ENCODE measurements at places on chromosomes 6 and 20.

DNA sequence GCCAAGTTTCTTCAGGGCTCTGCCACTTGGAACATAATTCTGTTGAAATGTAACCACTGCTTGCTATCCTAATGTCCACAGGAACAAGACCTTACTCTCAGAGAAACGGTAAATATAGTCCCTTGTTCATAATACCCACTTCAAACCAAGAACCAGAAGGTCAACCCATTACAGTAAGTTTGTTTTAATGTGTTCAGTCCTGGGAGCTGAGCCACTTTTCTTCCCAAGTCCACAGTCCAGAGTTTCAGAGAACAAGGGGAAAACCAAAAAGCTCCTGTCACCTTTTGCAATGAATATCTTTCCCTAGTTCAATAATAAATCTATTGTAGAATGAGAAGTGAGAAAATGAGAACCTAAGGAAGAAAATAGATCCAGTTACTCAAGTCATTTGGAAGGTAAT is 431.9 kb upstream of the MANEA start:
- no peak for DNase-seq

DNA sequence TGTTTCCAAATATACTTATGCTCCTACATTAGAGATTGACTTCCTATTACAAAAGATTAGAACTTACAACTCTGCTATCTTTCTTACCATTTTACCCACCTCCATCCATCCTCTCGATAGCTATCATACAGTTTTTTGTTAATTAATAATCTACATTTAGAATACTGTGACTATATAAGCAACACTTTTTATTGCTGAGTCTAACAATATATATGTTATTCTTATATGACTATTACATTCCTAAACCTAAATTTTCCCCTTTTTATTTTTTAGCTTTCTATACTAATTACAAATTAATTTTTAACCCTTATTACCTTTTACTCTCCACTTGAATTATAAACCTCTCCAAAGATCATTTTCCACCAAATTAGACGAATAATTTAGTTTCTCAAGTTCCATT is 57.0 kb downstream of the RNF217 start:
- DNase-seq: no peak

GRCh38 chr20:33861458-33861857 is 50.3 kb downstream of the CHMP4B start:
- no peak for DNase-seq

- DNase-seq: no peak
These were observed 630.6 kb downstream of the QKI start for GRCh38 chr6:164045082-164045481.

- no peak for DNase-seq
These were observed 39.0 kb upstream of the PTPN1 start for GRCh38 chr20:50471231-50471630.

DNA sequence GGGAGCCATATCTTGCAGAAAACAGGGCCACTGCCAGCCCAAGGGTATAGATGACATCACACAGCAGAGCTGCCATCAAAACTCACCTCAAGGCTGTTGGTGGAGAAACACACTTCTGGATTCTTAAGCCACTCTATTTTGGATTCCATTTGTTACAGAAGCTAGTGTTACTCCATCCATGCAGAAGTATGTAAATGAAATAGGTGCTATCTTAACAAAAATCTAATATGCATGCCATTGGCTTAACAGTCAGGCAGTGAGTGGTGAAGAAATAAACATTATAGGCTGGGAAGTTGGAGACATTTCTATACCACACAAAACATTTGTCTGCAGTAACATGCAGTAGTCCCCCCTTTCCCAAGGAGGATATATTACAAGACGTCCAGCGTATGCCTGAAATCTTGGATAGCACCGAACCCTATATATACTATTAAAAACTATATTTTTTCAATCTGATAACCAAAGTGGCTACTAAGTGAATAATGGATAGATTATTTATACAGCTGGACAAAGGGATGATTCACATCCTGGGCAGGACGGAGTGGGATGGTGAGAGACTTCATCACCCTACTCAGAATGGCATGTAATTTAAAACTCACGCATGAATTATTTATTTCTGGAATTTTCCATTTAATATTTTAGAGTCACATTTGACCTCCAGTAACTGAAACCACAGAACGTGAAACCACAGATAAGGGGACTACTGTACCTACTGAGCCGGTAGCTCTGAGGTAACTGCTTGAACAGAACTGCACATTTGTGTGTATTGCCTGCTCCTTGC is 160.0 kb upstream of the PLN start:
- DNase-seq: peak; percentile 7

DNA sequence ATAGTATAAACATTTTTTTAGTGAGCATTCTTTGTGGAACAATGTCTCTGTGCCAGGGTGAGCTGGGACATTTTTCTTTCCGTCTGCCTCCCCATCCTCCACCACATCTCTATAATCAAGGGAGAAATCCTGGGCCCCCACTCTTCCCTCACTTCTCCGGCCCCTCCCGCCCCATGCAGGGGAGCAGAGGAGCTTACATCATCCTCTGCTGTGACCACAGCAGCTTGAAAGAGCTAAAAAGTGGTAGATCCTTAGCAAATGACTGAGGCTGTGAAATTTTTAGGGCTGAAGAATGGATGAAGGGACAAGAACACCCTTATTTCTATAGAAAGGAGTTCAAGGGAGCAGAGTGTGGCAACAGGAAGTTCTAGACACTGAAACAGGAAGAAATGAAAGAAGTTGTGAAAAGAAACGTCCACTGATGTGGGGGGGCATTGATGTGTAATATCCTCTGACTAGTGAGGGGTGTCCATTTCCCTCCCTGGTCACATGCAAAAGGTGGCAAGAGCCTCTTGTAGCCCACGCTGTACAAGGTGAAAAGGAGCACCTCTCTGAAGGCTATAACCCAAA is 380.3 kb upstream of the JARID2 start:
- DNase-seq: no peak

DNA sequence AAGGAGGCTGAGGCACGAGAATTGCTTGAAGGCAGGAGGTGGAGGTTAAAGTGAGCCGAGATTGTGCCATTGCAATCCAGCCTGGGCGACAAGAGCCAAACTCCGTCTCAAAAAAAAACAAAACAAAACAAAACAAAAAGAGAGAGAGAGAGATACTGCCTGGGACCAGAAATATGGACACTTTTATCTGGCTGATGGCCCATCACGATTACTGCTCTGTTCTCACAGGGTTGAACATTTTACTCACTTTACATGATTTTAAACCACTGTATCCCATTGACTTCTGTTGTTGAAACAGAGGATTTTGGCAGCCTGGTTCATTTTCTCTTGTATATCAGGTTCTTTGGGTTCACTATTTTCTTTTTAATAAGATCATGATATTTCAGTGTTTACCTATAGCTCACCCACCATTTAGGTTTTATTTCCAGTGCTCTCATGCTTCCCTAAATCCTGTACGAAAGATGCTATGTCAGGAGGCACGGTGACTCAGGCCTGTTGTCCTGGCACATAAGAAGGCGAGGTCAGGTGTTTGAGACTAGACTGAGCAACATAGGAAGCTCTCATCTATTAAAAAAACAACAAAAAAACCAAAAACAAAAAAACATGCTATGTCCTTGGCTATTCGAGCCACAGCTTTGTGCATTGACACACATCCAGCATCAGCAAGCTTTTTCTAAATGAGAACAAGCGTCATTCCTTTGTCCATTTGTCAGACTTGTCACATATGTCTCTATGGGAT is 34.5 kb upstream of the RREB1 start:
- no peak for DNase-seq

DNA sequence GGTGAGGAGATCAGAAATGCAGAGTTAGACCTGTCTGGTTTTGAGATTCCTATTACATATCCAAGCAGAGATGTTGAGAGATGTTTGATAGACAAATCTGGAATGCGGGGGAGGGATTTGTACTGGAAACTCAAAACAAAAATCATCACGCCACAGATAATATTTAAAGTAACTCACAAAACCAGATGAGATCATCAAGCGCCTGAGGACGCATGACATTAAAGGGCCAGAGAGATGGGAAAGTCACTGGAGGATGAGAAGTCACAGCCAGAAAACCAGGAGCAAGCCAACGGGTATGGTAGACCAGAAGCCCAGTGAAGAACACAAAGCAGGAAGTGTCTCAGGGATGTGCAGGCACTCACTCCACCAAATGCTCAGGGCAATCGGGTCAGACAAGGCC is 87.7 kb downstream of the DLL1 start:
- no peak for DNase-seq

GRCh38 chr20:4813076-4813862 is 91.6 kb downstream of the PRND start:
- peak; percentile 66 for DNase-seq

DNA sequence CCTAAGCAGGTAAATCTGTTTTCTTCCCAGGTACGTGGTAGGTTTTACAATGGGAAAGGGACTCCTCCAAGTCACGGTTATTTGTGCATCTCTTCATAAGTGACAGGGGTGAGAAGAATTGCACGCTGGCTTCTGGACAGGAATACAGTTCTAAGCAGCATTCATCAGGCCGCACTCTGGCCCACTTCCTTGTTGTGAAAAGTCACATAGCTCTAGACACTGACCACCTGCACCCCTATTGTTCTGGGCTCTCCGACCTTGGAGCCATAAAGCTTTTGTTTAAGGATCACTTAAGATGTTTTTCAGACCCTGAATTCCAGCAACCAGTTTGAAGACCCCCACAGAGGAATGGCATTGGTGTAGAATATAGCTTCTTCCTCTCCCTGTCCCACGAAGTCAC is 31.4 kb downstream of the RAMACL start:
- DNase-seq: no peak

DNA sequence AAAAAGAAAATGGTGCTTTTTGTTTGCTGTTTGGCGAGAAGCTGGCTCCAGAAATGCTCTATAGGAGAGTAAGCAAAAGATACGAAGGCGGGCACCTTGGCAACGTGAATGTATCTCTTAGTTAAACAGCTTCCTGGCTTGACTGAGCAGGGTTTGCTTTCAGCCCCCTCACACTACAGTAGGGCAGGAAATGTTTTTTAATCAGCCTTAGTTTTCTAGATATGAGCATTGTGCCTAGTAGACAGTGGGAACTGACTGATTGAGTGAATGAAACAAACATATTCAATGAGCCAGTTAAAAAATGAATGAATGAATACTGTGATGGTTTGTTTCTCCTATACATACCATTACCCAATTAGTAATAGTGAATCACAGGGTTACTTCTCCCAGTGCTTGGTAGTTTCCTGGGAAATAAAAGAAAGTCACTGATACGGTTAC is 19.9 kb downstream of the CAP2 start:
- no peak for DNase-seq

DNA sequence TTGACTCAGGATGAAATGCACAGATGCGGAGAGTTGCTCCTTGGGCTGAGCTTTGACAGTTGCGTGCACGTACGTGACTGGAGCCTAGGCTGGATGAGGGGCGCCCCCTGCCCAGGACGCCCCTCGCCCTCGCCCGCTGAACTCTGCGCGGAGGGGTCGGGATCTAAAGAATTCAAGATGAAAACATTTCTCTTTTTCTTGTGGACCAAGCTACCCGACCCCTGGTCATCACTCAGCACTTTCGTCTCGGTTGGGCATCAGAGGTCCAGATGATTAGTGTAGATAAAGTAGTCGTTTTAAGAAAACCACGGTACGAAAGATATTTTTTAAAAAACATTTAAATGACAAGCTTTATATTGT is 700 bp downstream of the DTD1 start:
- DNase-seq: no peak

GRCh38 chr20:60561052-60561451 is 602.8 kb downstream of the CDH26 start:
- no peak for DNase-seq

DNA sequence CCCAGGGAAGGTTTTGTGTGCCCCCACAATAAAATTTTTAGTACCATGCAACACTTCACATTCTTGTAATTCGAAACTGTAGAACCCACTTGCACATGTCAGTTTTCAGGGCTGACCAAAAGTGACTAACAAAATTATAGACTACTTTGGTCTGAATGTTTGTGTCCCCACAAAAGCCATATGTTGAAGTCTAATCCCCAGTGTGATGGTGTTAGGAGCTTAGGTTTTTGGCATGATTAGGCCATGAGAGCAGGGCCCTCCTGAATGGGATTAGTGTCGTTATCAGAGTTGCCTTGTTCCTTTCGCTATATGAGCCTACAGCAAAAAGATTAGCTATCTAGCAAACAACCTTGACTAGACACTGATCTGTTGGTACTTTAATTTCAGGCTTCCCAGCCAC is 49.0 kb upstream of the TENT5A start:
- no peak for DNase-seq

- no peak for DNase-seq
These were observed 314.6 kb downstream of the THBS2 start for GRCh38 chr6:168939041-168939440.

- no peak for DNase-seq
These were observed at the start of gene ADIG for GRCh38 chr20:38581013-38581412. Gene ADIG, plus strand, starts transcription at chr20:38581197. Its CDS starts 54 bp downstream, at chr20:38581251.

- no peak for DNase-seq
These were observed 2.4 kb upstream of the GCNT2 start for GRCh38 chr6:10518557-10519407.

DNA sequence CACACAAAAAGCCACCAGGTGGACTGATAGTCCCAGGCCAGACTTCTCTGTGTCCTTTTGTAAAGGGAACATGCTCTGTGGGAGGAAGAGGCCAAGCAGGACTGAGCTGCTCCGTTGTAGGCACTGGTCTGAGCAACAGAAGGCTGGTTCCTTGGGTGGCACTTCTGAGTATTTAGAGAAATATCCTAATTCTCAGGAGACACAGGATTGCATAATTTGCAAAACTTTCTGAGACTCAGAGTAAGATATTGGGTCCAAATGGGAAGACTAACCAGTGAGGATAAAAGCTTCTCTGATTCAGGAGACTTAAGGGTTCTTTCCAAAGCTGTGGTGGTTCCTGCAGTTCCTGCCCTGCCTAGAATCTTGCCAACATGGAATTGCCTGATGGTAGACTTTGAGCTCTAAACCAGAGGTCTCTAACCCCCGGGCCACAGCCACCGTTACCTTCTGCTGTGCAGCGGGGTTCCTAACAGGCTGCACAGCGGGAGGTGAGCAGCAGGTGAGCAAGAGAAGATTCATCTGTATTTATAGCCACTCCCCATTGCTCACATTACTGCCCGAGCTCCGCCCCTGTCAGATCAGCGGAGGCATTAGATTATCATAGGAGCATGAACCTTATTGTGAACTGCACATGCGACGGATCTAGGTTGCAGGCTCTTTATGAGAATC is 107.0 kb downstream of the OLIG3 start:
- DNase-seq: no peak

DNA sequence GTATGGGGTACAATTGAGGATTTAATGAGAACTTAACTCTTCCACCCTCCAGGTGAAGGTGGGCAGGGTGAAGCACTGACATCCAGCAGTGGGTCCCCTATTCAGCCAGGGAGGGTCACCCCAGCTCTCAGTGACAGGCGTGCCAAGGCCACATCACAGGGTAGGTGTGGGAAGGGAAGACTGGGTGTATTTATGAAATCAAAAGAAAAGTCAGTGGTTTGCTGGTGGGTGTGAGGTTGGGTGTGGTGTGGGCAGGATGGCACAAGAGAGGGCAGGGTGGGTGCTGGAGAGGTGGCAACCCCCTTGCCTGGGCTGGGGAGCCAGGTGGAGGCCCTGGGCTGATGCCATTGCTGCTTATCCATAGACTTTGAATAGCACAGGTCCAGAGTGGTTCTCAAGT is 16.6 kb downstream of the SYNDIG1 start:
- no peak for DNase-seq

- no peak for DNase-seq
These were observed 328.5 kb downstream of the EPM2A start for GRCh38 chr6:145406783-145407182.
